ENCODE measurements at places on chromosomes 3 and 15.

DNA sequence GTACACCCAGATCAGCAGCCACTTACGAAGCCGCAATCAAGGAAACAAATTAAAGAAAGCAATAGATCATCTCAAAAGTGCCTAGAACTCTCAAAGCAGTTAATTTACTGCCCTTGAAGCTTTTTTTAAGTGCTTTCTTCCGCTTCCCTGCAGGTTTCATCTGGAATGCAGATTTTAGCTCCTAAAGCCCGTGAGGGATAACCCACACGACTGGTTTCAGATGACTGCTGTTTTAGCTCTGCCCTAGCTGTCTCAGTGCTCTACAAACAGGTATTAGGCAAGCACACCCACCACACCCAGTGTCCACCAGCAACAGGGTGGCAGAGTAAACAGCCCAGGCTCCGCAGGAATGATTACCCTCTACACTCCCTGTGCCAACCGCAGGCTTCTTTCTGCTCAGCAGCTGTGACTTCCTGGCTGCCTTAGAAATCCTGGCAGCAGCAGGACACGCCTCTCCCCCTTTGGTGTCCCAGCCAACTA lies 126.0 kb downstream of the FMN1 start:
- DNase-seq = no peak

- DNase-seq = no peak
Observed at GRCh38 chr15:91566141-91566540, 287.4 kb upstream of the SLCO3A1 start.

DNA sequence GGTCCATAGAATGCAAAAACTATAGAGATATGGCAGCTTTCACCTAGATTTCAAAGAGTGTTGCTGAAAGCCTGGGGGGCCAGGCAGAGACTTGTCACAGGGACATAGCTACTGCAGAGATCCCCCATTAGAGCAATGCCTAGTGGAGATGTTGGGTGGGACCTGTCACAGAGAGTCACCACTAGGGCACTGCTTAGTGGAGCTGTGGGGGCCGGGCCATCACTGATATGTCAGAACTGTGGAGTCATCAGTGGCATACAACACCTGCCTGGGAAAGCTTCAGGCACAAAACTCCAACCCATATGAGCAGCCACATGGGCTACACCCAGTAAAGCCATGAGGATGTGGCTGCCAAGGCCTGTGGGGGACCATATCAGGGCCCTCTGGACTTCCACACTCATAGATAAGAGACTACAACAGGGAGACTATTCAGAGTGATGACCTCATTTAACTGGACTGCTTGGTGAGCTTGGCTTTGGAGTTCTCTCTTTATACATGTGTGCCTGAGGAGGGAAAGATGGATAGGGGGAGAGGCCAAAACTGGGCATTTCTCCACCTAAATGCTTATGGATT lies 176.3 kb downstream of the ZNF621 start:
- DNase-seq = no peak

DNA sequence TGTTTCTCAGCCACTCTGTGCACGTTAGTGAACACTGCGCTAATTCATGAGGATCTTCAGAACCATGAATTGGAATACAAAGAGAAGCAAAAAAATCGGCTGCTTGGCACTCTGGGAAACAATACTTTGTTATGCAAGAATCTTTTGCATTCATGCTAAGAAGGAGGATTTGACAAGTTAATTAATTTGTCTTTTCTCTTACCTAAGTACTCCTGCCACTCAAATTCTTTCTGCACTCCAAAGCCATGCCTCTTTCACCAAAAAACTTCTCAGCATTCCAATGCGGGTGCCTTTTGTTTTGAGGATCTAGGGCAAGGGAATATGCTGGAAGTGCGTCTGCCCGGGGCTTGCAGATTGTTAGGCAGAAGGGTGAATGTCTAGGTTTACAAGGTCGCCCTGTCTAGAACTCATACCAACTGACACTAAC lies 11.3 kb upstream of the KAT2B start:
- no peak for DNase-seq

- no peak for DNase-seq
Observed at GRCh38 chr15:40545457-40545856, 19.4 kb downstream of the CCDC32 start.

DNA sequence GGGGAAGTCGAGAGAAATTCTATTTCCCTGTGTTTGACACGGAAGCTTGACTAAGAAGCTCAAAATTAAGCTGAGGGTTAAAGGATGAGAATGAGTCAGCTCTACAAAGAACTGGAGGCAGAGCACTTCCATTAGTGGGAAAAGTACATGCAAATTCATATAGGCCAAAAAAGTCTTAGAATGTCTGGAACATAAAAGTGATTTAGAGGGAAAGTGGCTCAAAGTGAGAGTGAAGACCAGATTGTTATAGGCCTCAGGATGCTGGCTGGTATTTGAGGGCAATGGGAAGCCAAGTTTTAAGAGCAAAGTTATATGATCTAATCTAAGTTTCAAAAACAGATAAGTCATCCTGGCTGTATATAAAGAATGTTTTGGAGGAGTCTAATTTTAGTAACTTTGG lies 857.3 kb downstream of the NAALADL2 start:
- no peak for DNase-seq

DNA sequence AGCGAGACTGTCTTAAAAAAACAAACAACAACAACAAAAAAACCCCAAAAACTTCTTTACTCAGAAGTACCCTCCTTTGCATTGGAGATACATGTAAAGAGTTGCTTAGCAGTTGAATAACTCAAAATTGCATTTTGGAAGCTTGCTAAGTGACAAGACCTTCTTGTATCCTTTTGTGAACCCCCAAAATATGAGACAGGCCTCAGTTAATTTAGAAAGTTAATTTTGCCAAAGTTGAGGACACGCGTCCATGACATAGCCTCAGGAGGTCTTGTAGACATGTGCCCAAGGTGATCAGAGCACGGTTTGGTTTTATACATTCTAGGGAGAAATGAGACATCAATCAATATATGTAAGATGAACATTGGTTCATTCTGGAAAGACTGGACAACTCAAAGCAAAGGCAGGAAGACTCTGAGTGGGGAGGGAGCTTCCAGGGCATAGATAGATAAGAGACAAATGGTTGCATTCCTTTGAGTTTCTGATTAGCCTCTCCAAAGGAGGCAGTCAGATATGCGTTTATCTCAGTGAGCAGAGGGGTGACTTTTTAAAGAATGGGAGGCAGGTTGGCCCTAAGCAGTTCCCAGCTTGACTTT lies 1.7 kb upstream of the ARF4 start:
- DNase-seq = no peak

DNA sequence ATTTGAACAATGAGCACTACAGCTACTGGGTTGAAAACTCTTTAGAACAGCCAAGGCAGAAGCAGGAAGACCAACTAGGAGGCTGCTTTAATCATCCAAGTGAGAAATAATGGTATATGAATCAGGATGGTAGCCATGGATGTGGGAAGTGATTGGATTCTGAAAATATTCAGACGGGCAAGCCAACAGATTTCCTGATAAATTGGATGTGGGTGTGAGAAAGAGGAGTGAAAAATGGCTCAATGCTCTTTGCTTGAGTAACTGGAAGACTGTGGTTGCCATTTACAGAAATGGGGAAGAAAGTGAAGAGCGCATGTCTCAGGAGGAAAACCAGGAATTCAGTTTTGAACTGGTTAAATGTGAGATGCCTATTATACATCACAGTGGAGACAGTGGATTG lies 50.4 kb downstream of the ISL2 start:
- DNase-seq = no peak

Measured in stimulated activated CD4-positive, alpha-beta T cell treated with anti-CD3 and anti-CD28 coated beads, Interleukin-15, amount 100 ng/mL, for 1 hour (primary cell).